Peyer's patch (tissue), 4 donors: ENCODE measurements at places on chromosomes 2 and 18. TPM values are rescaled to one million over a fixed set of nuclear protein-coding genes. Genes with fewer than 3 reads are reported as not detected.

POTEI gene
- total RNA-seq: not detected

GRCh38 chr18:78457011-78457410 lies 522.6 kb upstream of the SALL3 start:
- no peak overlapping the region for H3K27ac ChIP-seq
- H3K36me3 ChIP-seq: no peaks in the 10 kb centered on the region
- H3K4me1 ChIP-seq: no peaks in the 10 kb centered on the region
- H3K27me3 ChIP-seq: no peaks in the 10 kb centered on the region

GRCh38 chr2:121173112-121173511 lies 111.9 kb downstream of the TFCP2L1 start:
- DNase-seq: no peak
- no peak overlapping the region for H3K4me3 ChIP-seq
- H3K27me3 ChIP-seq: no peaks in the 10 kb centered on the region
- H3K4me1 ChIP-seq: no peaks in the 10 kb centered on the region

DNA sequence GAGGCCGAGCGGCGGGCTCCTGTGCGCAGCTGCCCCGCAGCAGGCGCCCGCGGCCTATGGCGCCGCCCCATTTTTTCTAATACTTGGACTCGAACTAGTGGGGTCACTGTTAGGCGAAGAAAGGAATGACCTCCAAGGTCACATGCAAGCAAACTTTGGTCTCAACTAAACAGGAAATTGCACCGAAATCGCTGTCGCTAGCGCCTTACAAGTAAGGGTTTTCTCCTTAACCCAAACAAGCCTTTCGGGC lies 339 bp downstream of the ACAA2 start:
- peaks cover 13% of the 10 kb centered on the region for H3K4me1 ChIP-seq
- no peaks in the 10 kb centered on the region for H3K36me3 ChIP-seq
- peak; percentile 39 for DNase-seq
- no peaks in the 10 kb centered on the region for H3K27me3 ChIP-seq

- H3K27me3 ChIP-seq: no peaks in the 10 kb centered on the region
- DNase-seq: no peak
- peaks cover 16% of the 10 kb centered on the region for H3K4me1 ChIP-seq
Observed at GRCh38 chr2:70790136-70790828, at the start of gene FIGLA. Gene FIGLA (minus strand): TSS chr2:70790643. CDS start chr2:70790638, 5 bp downstream.

- H3K27me3 ChIP-seq: no peaks in the 10 kb centered on the region
- no peak overlapping the region for H3K27ac ChIP-seq
- H3K36me3 ChIP-seq: no peaks in the 10 kb centered on the region
- H3K4me1 ChIP-seq: no peaks in the 10 kb centered on the region
Observed at GRCh38 chr2:152630466-152630865, 86.8 kb downstream of the PRPF40A start.

INPP5D gene
- total RNA-seq: 33.9 TPM

ACYP2 gene
- 14.0 TPM for total RNA-seq

- no peaks in the 10 kb centered on the region for H3K36me3 ChIP-seq
- no peak overlapping the region for H3K27ac ChIP-seq
- no peak for DNase-seq
- no peaks in the 10 kb centered on the region for H3K4me1 ChIP-seq
- no peaks in the 10 kb centered on the region for H3K27me3 ChIP-seq
Observed at GRCh38 chr2:131580187-131580586, 52.5 kb downstream of the CCDC74A start.

DNA sequence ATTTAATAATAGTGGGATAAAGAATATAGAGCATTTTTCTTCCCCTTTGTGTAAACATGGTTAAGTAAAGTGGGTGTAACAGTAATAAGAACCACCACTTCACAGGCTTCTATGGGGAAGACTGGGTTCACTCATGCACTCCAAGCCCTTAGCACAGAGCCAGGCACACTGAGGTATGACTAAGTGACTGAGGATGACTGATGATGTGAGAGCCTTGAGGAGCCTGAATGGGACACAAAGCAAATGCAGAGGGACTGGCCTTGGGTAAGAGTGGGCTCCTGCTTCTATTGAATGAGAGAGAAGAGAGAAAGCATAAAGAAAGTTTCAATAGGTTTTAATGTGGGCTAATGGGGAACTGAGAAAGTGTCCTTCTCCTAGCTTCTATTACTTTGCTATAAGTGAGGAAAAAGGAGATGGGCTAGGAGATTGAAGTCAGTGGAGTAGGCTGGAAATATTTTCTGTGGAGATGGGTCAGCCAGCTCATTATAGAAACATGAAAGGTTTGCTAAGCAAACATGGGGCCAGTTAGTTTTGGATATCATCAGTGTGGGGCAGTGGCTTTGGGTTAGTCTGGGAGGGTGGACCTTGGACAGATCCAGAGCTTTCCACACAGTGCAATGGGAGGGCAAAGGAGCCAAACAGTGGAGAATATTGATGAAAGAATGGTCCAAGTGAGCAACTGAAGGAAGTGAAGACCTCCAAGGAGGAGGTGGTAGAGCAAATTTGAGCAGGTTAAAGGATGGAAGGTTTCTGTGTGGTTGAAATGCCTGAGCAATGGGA lies 20.6 kb downstream of the IL1F10 start:
- H3K27ac ChIP-seq: no peak overlapping the region
- no peak overlapping the region for H3K4me3 ChIP-seq
- no peaks in the 10 kb centered on the region for H3K36me3 ChIP-seq

- H3K27me3 ChIP-seq: no peaks in the 10 kb centered on the region
- no peak overlapping the region for H3K4me3 ChIP-seq
- DNase-seq: no peak
- H3K27ac ChIP-seq: no peak overlapping the region
- H3K36me3 ChIP-seq: no peaks in the 10 kb centered on the region
Observed at GRCh38 chr2:12807907-12808810, 91.4 kb downstream of the TRIB2 start.

GRCh38 chr2:636641-637405 lies 40.4 kb downstream of the TMEM18 start:
- peak overlapping the region; percentile 0 for H3K4me3 ChIP-seq
- peak; percentile 83 for DNase-seq
- H3K4me1 ChIP-seq: no peaks in the 10 kb centered on the region
- H3K36me3 ChIP-seq: no peaks in the 10 kb centered on the region

CHST9 gene
- total RNA-seq: 0.95 TPM

SLC40A1 gene
- total RNA-seq: 129 TPM

DNA sequence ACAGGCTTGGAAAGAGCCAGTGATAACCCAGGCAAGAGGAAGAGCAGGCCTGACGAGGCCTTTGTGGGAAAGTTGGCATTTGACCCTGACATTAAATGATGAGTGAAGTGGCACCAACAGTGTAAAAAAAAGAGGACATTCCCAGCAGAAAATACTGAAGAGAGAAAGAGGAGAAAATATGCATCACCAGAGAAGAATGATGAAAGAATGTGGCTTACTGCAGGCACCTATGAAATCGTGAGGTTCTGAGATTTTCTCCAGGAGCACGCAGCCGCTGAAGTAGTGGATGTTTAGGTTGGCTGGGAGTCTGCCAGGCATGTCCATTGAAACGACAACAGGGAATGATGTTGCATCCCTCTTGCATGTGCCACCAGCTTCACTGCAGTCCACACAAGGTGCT lies 13.8 kb downstream of the EHD3 start:
- no peak overlapping the region for H3K4me3 ChIP-seq
- no peak for DNase-seq
- no peaks in the 10 kb centered on the region for H3K27me3 ChIP-seq
- H3K4me1 ChIP-seq: no peaks in the 10 kb centered on the region

- H3K27ac ChIP-seq: no peak overlapping the region
- H3K4me1 ChIP-seq: no peaks in the 10 kb centered on the region
Observed at GRCh38 chr18:58605027-58606020, 23.6 kb downstream of the ALPK2 start.

GRCh38 chr18:34511435-34511834 lies 198.7 kb upstream of the DTNA start:
- no peak for DNase-seq
- H3K4me3 ChIP-seq: no peak overlapping the region
- no peaks in the 10 kb centered on the region for H3K27me3 ChIP-seq
- no peak overlapping the region for H3K27ac ChIP-seq
- H3K4me1 ChIP-seq: no peaks in the 10 kb centered on the region

SCYGR4 gene
- not detected for total RNA-seq
